ENCODE measurements at places on chromosomes 11 and 22. TPM values are rescaled to one million over a fixed set of nuclear protein-coding genes. Genes with fewer than 3 reads are reported as not detected.

DNA sequence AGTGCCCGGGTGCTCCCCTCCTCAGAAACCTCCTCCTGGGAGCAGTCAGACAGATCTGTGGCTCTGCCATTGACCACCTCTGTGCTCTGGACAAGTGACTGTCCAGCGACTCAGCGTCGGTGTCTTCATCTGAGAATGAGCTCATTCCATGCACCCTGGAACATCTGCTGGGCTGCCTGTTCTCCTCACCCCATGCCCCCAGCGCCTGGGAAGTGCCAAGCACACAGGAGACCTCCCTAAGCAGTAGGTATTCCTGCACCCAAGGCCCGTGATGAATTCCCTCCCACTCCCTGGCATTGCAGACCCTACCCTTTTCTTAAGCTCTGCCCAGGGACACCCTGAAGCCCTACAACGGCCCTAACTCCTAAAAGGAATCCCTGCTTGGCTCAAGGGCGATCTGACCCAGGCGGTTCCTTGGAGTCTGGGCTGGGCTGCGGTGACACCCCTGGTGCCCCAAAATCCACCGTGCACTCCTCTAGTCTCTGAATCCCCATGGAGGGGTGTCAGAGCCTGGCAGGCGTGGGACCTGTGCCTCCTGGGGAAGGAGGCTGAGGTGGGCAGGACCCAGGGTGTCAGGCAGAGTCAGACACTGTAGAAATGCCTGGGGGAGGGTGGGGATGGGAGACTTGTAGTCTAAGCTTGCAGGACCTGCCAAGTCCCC lies 92.0 kb downstream of the CEP164 start:
- no peaks in the 10 kb centered on the region for H3K27me3 ChIP-seq
- H3K4me1 ChIP-seq, result no peaks in the 10 kb centered on the region
- H3K27ac ChIP-seq, result no peak overlapping the region
- no peak overlapping the region for H3K4me3 ChIP-seq

GRCh38 chr11:72807021-72807693 lies 7.1 kb upstream of the ATG16L2 start:
- H3K27me3 ChIP-seq, result no peaks in the 10 kb centered on the region
- DNase-seq, result no peak
- H3K4me1 ChIP-seq, result no peaks in the 10 kb centered on the region
- peaks cover 12% of the 10 kb centered on the region for H3K36me3 ChIP-seq
- no peak overlapping the region for H3K4me3 ChIP-seq

- peaks cover 75% of the 10 kb centered on the region for H3K4me1 ChIP-seq
- H3K27ac ChIP-seq, result peak overlapping the region; percentile 76
- DNase-seq, result no peak
- no peaks in the 10 kb centered on the region for H3K36me3 ChIP-seq
- H3K27me3 ChIP-seq, result no peaks in the 10 kb centered on the region
These were observed 5.6 kb downstream of the MN1 start for GRCh38 chr22:27795696-27796517.

DNA sequence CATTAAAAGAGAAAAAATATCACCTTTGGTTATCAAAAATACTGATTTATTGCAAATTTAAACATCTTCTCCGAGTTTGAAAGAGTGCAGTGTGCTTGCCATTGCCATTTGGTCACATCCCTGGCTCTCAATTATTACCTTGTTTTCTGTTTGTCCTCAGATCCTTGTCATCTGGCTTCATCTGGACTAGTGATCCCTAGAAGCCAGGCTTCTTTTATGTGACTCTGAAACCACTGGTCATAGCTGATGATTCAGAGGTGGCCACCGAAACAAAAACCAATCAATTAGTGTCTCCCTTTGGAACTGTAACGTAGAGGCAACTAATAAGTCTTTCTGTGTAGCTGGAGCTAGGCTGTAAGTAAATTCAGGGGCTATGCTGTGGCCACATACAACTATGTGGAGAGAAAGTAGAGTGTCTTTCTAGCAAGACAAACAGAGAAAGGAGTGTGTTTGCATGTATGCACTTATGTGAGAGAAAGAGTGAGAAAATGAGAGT lies 237.9 kb downstream of the LUZP2 start:
- no peaks in the 10 kb centered on the region for H3K36me3 ChIP-seq
- H3K27me3 ChIP-seq, result no peaks in the 10 kb centered on the region
- no peak overlapping the region for H3K27ac ChIP-seq
- no peaks in the 10 kb centered on the region for H3K4me1 ChIP-seq
- no peak overlapping the region for H3K4me3 ChIP-seq

GRCh38 chr11:63813563-63814382 lies 517 bp downstream of the SPINDOC start:
- H3K4me3 ChIP-seq, result peak overlapping the region; percentile 96
- H3K36me3 ChIP-seq, result peaks cover 25% of the 10 kb centered on the region
- DNase-seq, result peak; percentile 33
- no peaks in the 10 kb centered on the region for H3K27me3 ChIP-seq
- peak overlapping the region; percentile 88 for H3K27ac ChIP-seq

Gene CTSW
- 2.2 TPM for total RNA-seq

Gene SLC22A8
- total RNA-seq, result not detected
